ENCODE measurements at places on chromosomes 13 and 19.
A peak's percentile ranks its signal among the peaks of the same experiment; 100 is the strongest.

DNA sequence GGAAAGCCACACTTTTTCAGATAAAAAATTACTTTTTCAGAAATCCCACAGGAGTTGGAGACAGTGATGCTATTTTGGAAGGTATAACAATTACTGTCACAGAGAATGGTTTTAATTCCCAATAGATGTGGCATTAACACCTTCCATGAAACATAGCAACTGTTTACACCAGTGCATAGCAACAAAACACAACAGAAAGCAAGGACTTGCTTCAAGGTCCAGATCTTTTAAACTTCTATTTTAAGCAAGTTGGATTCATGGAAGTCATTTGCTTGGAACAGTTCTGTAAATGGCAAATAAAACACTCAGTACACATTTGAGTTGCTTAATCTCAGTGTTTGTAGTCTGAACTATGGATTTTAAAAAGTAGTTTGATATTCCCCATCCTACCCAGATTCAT is 385.9 kb upstream of the SPRY2 start:
- DNase-seq: no peak

DNA sequence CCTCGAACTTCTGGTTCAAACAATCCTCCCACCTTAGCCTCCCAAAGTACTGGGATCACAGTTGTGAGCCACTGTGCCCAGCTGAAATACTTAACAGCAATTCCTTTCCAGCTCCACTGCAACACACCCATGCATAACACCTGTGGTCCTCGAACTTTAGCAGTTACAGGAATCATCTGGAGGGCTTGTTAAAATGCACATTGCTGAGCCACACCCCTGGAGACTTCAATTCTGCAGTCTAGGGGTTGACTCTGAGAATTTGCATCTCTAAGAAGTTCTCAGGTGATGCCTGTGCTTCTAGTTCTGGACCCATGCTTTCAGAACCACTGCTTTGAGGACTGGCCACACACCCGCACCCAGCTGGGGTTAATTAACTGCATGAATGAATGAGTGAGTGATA is 53.1 kb upstream of the UBL3 start:
- no peak for DNase-seq

DNA sequence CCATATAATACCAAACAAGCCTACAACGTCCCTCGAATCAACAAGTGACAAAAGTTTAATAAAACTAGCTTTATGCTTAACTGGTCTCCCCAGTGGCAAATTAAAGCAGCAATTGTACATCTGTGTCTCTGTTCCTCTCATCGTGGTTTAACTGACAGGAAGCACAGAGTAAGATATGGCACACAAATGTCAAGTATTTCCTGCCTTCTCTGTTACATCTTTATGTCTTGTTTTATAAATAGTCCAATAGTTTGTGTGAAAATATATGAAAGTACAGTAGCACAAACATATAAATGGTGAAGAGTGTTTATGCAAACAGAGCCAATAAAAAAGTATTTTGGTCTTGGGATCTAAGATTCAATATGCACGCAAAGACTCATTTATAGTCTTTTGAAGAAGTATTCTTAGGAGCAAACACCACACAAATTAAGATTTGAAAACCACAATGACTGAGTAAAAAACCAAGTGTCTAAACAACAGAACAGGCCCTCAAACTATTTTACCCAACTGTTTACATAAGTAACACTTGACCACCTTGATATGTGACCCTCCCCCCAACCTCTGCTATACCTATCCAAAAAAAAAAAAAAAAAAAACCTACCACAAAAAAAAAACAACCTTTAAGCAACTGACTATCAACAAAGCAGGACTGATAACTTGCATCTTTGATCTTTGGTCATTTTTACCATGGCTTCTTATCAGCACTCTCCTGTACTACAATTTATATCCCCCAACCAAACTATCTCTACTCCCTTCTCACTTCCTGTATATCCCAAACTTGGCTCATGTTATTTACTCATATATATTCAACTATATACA is 14.0 kb downstream of the ELF1 start:
- no peak for DNase-seq

- no peak for DNase-seq
These were observed 422.3 kb downstream of the SPRY2 start for GRCh38 chr13:79918620-79919019.

DNA sequence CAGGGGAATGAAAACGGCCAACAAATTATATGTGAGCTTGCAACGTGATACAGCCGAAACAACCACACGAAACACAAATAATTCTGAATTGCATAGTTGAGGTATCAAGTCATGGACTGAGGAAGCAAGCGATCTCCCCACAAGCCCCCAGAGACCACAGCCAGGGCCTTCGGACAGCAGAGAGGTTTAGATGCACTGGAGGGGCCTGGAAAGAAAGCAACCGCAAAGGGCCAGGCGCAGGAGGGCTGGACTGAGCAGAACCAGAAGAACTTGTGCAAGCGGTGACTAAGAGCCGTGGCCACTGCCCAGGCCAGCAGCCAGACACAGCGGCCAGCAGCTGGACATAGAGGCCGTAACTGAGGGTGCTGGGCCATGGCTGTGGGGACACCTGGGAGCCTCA is 131.4 kb downstream of the TNFRSF19 start:
- no peak for DNase-seq

DNA sequence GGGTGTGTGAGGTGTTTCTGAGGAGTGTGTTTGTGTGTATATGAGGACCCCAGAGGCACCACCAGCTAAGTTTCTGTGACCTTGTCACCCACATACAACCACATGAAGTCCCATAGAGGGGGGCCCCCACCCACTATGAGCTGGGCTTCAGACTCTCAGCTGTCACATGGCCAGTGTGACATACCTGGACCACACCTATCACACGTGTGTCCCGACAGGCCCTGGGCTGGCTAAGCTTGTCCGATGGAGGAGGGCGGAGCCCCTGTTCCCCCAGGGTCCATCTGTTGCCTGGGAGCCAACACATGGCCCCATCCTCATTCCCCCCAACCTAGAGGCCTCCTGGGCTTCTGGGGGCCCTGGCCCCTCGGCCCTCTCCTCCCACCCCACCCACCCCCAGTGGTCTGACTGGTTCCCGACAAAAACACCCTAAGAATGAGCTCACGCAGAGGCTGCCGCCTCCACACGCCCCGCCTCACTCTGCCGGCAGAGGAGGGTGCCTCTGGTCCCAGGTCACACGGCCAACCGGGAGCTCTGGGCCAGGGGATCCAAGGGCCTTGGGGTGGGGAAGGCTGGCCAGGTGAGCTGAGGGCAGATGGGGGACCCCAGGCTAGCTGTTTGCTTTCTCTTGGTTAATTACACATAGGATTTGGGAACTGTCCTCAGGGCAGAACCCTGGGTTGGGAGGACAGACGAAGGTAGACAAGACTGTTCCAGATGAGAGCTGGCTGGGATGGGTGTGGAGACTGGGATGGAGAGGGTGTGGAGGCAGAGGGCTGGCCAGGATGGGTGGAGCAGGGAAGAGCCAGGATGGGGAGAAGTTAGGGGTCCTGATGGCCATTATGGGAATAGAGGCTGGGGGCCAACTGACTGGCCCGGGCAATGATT is 4.3 kb downstream of the KLC3 start:
- DNase-seq: no peak

GRCh38 chr13:70042193-70042592 is 65.4 kb upstream of the ATXN8OS start:
- DNase-seq: no peak

- no peak for DNase-seq
These were observed 136.0 kb downstream of the DCLK1 start for GRCh38 chr13:35995136-35995535.

DNA sequence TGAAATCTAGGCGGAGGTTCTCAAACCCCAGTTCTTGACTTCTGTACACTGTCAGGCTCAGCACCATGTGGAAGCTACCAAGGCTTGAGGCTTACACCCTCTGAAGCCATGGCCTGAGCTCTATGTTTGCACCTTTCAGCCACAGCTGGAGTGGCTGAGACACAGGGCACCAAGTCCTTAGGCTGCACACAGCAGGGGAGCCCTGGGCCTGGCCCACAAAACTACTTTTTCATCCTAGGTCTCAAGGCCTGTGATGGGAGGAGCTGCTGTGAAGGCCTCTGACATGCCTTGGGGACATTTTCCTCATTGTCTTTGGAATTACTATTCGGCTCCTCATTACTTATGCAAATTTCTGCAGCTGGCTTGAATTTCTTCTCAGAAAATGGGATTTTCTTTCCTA is 503.2 kb upstream of the PCDH20 start:
- DNase-seq: no peak

- no peak for DNase-seq
These were observed 10.0 kb downstream of the SCAF1 start for GRCh38 chr19:49651820-49652550.

- no peak for DNase-seq
These were observed 712 bp upstream of the PDX1 start for GRCh38 chr13:27918918-27919658.

DNA sequence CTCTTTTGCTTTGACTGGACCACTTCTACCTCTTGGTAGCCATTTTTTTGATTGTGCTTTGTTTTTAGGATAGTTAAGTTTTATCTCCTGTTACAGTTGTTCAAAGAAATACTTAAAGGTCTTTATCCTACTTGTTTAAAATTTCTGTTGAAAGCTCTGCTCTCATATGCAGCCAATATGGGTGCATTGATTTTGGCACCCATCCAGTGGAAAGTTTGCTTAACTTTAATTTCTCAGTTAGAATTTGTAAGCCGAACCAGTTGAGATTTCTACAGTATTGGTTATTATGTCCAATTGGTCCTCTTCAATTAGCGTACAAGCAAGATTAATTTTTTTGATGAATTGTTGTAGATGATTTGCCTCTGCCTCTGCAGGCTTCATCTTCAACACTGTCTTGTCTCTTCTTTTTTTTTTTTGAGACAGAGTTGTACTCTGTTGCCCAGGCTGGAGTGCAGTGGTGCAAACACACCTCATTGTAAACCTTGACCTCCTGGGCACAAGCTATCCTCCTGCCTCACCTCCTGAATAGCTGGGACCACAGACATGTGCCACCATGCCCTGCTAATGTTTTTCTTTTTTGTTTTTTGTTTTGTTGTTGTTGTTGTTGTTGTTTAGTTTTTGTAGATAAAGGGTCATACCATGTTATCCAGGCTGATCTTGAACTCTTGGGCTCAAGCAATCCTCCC is 65.3 kb downstream of the MAB21L1 start:
- no peak for DNase-seq

DNA sequence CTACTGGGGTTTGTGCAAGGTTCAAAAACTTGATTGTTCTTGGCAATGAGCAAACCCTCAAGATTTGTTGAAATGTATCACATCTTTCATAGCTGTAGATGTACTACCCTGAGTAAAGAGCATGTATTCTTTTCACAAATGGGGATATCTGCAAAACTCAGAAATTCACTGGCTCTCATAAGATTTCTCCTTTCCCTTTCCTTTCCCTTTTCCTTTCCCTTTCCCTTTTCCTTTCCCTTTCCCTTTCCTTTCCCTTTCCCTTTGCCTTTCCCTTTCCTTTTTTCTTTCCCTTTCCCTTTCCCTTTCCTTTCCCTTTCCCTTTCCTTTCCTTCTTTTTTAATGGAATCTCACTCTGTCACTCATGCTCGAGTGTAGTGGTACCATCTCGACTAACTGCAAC is 69.1 kb downstream of the FNDC3A start:
- DNase-seq: no peak

- DNase-seq: no peak
These were observed 218.3 kb upstream of the MAB21L1 start for GRCh38 chr13:35694549-35695447.

GRCh38 chr13:75829830-75830229 is 193.7 kb downstream of the LMO7 start:
- no peak for DNase-seq

DNA sequence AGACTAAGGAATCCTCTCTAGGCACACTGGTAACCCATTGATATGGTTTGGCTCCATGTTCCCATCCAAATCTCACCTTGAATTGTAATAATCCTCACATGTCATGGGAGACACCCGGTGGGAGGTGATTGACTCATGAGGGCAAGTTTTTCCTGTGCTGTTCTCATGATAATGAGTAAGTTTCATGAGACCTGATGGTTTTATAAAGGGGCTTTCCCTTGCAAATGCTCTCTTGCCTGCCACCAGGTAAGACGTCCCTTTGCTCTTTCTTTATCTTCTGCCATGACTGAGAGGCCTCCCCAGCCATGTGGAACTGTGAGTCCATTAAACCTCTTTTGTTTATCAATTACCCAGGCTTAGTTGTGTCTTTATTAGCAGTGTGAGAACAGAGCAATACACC is 81.4 kb upstream of the GPC6 start:
- no peak for DNase-seq

- no peak for DNase-seq
These were observed 9.6 kb upstream of the DGKH start for GRCh38 chr13:42038661-42039456.

- no peak for DNase-seq
These were observed 71.9 kb downstream of the LRCH1 start for GRCh38 chr13:46624821-46625220.

- peak; percentile 51 for DNase-seq
These were observed at the start of gene UBE2M for GRCh38 chr19:58558066-58558622. UBE2M (minus strand) TSS chr19:58558611; CDS start chr19:58558381, 230 bp downstream.

DNA sequence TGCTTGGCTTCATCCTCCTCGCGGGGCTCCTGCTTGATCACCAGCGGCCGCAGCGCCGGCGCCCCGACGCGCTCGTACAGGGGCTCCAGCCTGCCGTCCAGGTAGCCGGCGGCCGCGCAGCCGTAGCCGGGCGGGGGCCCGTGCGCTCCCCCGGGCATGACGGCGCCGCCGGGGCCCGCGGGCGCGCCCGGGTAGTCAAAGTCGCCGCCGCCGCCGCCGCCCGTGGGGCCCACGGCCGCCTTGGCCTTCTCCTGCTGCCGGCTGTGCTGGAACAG is 497 bp downstream of the CEBPA start:
- DNase-seq: no peak

GRCh38 chr13:43273362-43273761 is 250.0 kb downstream of the DNAJC15 start:
- DNase-seq: no peak

DNA sequence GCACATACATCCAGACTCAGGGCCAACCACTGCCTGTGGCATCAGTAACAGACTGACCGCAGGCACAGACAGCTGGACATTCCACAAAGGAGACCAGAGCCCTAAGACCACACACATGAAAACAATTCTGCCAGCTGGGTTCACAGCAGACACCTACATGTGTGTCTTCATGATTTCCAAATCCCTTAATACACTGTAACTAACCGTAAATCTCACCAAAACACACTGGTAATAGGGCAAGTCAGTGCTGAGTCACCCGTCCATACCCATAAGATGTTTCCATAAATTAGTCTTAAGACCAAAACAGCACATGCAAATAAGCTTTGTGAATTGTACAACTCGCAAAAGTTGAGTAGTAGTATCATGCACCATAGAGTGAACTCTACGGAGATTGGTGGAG is 65.4 kb downstream of the TUBGCP3 start:
- DNase-seq: no peak
